ENCODE measurements at places on chromosomes 5 and 9.

- no peaks in the 10 kb centered on the region for H3K36me3 ChIP-seq
- peak; percentile 1 for DNase-seq
- H3K4me1 ChIP-seq = no peaks in the 10 kb centered on the region
- no peak overlapping the region for H3K4me3 ChIP-seq
- no peak overlapping the region for H3K27ac ChIP-seq
Measured at GRCh38 chr5:59923465-59923864, 29.9 kb upstream of the PDE4D start.

GRCh38 chr9:91159664-91160121 is 202.0 kb downstream of the AUH start:
- no peak for DNase-seq
- H3K4me3 ChIP-seq = no peak overlapping the region
- peaks cover 29% of the 10 kb centered on the region for H3K4me1 ChIP-seq
- no peaks in the 10 kb centered on the region for H3K36me3 ChIP-seq

DNA sequence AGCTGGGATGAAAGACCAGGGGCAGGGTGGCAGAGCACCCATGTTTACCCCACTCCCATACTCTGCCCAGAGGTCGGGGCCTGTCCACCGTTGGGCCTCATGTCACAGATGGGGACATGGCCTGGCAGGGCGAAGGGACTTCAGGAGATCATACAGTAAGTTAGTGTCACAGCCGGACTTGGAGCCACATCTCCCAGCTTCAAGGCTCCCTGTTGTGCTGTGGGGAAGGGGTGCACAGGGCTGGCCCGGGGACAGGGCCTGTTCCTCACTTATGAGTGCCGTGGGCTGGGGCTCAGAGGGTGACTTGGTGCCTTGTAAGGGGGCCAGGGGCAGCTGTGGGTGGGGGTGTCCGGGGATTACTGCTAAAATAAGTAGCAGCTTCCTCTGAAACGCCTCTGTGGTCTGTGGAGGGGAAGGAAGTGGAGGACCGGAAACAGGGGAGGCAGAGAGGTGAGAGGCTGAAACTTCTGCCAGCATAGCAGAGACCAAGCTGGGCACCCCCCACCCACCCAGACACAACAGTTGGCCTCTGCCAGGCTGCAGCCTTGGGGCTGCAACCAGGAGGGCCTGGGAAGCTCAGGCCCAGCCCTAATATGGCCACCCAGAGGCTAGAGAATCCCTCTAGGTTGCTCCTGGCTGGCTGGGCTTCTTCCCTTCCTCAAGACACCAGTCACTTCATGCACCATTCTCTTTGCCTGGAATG is 41.1 kb upstream of the NEK6 start:
- H3K36me3 ChIP-seq = no peaks in the 10 kb centered on the region

GRCh38 chr5:2505217-2505616 is 246.3 kb downstream of the IRX2 start:
- no peaks in the 10 kb centered on the region for H3K36me3 ChIP-seq
- H3K27me3 ChIP-seq = no peaks in the 10 kb centered on the region
- no peak overlapping the region for H3K4me3 ChIP-seq
- H3K27ac ChIP-seq = no peak overlapping the region

DNA sequence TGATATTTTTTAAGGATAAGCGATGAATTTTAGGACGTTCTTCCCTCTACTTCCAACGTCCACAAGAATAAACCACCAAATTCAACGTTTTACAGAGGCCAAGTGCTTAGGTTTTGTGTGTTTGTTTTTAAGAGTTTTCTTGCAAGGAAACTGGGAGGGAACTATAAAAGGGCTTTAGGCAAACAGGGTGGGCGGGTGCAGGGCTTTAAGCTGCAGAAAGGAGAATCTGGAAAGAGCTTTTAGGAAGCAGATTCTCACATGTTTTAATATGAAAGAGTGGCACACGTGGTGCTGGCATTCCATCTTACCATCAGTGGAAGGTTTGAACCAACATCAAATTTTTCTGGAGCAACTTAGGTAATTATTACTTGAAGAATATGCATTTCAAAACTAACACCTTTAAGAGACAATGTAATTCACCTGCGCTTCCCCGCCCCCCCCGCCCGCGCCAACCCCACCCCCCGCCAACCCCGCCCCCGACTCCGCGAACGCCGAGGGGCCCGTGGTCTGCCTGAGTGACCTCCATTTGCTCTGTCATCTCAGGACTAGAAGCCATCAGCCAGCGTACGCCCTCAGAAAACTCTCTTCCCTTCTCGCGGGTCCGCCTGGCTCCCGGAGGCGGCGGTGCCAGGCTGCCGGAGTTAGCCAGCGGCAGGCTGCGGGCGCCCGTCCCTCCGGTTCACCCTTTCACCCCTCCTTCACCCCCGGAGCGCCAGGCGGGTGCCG is 911 bp upstream of the PIK3R1 start:
- H3K27me3 ChIP-seq = no peaks in the 10 kb centered on the region
- no peaks in the 10 kb centered on the region for H3K36me3 ChIP-seq
- H3K4me1 ChIP-seq = peaks cover 7% of the 10 kb centered on the region
- H3K4me3 ChIP-seq = peak overlapping the region; percentile 86
- DNase-seq = no peak

GRCh38 chr5:6773342-6774035 is 60.3 kb downstream of the TENT4A start:
- no peak overlapping the region for H3K27ac ChIP-seq
- no peak for DNase-seq
- no peaks in the 10 kb centered on the region for H3K36me3 ChIP-seq
- H3K4me1 ChIP-seq = no peaks in the 10 kb centered on the region
- H3K27me3 ChIP-seq = no peaks in the 10 kb centered on the region

GRCh38 chr5:67518227-67518626 is 321.6 kb upstream of the CD180 start:
- H3K4me1 ChIP-seq = no peaks in the 10 kb centered on the region
- H3K36me3 ChIP-seq = no peaks in the 10 kb centered on the region
- H3K4me3 ChIP-seq = no peak overlapping the region
- no peaks in the 10 kb centered on the region for H3K27me3 ChIP-seq
- no peak for DNase-seq

DNA sequence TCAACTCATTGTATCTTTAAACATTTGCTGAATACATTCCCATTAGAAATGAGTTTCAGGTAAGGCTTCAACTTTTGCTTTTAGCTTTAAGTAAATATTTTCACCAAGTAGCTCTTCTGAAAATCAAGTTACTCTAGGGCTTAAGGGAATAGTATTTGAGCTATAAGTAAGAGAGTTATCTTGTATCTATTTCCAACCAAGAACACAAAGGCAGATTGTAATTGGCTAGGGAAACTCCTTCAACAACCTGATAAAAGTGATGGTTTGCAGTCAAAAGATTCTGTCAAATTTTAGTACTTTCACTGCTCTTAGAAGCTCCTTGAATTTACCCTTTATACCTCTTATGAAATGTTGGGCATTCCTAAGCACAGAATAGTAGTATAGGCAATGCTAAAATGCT is 13.0 kb downstream of the ELL2 start:
- no peaks in the 10 kb centered on the region for H3K36me3 ChIP-seq
- H3K27ac ChIP-seq = no peak overlapping the region
- H3K4me3 ChIP-seq = no peak overlapping the region
- no peaks in the 10 kb centered on the region for H3K27me3 ChIP-seq
- DNase-seq = no peak
- peaks cover 3% of the 10 kb centered on the region for H3K4me1 ChIP-seq

- H3K27ac ChIP-seq = no peak overlapping the region
Measured at GRCh38 chr5:7678030-7678429, 172.9 kb downstream of the CFAP90 start.

DNA sequence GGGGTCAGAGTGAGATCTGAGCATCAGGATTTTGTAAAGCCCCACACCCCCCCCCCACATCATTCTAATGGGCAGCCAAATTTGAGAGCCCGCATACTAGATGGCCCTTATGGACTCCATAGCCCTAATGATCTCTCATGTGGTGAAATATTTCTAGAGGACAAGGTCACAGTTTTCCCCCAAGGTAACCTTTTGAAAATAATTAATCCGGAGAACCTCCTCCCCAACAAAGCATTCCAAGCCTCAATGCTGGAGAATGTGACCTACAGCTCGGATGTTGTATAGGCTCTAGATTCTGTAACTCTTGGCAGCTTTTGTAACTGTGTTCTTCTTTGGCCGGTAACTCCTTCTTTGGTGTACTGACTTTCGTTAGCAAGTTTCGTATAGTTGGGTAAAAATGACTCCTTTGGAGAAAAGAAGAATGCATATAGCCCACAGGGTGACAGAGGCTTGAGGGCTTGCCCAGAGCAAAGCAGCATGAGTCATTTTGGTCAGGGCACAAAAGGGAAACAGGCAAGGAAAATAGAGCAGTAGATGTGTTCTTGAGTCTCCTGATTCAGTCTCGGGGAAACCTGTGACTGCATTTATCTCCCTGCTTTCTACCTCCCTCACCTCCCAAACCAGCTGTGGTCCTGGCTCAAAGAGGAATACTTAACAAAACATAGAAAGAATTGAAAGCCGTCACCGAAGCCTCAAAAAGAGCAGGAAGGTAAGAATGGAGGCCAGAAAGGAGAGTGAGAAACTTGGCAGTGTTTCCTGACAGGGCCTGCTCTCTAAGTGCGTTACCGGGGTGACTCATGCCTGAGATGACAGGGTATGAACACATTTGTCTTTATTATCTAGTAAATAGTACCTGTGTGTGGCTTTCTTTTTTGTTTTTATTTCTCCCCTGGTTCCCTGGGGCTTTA is 6.6 kb upstream of the XPA start:
- peak overlapping the region; percentile 26 for H3K4me3 ChIP-seq
- H3K36me3 ChIP-seq = no peaks in the 10 kb centered on the region
- peaks cover 17% of the 10 kb centered on the region for H3K4me1 ChIP-seq
- DNase-seq = peak; percentile 97

GRCh38 chr5:147791181-147791580 is 8.7 kb upstream of the JAKMIP2 start:
- H3K27ac ChIP-seq = no peak overlapping the region
- no peaks in the 10 kb centered on the region for H3K36me3 ChIP-seq
- no peak for DNase-seq
- H3K27me3 ChIP-seq = no peaks in the 10 kb centered on the region

GRCh38 chr5:16916262-16916878 is 19.7 kb downstream of the MYO10 start:
- H3K4me3 ChIP-seq = no peak overlapping the region
- no peaks in the 10 kb centered on the region for H3K36me3 ChIP-seq
- no peaks in the 10 kb centered on the region for H3K27me3 ChIP-seq
- peak overlapping the region; percentile 76 for H3K27ac ChIP-seq
- peaks cover 42% of the 10 kb centered on the region for H3K4me1 ChIP-seq

GRCh38 chr5:137751869-137752491 is 2.2 kb downstream of the HNRNPA0 start:
- H3K4me1 ChIP-seq = peaks cover 3% of the 10 kb centered on the region
- H3K27ac ChIP-seq = no peak overlapping the region
- H3K27me3 ChIP-seq = no peaks in the 10 kb centered on the region
- DNase-seq = peak; percentile 50

DNA sequence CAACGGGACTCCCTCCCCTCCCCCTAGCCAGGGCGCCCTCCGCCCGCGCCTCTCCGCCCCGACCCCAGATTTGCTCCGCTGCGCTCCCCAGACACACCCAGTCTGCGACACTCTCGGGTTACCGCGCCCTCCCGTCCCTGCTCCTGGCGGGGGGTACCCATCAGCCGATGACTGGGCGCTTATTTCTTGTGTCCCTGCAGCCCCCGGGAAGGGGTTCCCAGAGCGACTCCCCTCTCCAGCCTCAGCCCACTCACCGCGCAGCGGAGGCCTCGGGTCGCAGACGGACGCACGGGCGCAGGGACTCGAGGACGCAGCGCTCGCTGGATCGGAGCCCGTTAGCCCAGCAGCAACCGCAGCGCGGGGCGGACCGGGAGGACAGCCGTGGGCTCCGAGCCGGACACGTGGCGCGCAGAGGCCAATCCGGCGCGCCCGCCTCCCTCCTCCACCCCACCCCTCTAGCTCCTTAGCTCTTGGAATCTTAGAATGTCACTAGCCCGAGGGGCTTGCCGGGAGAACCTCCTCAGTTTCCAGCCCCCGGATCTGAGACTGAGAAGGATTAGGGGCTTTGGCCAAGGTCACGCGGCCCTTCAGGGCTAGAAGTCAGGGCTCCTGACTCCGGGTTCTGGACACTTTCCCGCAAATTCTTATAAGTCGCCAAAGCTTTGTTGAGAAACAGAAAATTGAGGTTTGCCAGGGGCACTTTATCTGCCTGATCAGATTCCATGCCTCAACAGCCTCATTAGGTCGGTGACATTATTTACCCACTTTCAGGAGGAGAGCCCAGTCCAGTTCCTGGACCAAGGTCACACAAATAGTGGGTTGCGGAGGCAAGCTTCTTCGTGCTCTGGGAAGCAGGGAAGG is at the start of gene ANXA6:
Gene ANXA6 (minus strand): TSS at position 354 of the 861 bp plus-strand sequence. CDS start 9,878 bp downstream, outside the sequence.
- peak within 1 kb of the TSS; percentile 83 for H3K4me3 ChIP-seq
- peak within 1 kb of the TSS; percentile 73 for H3K27ac ChIP-seq
- peaks cover 21% of the 10 kb centered on the region for H3K4me1 ChIP-seq
- H3K27me3 ChIP-seq = no peaks in the 10 kb centered on the region

DNA sequence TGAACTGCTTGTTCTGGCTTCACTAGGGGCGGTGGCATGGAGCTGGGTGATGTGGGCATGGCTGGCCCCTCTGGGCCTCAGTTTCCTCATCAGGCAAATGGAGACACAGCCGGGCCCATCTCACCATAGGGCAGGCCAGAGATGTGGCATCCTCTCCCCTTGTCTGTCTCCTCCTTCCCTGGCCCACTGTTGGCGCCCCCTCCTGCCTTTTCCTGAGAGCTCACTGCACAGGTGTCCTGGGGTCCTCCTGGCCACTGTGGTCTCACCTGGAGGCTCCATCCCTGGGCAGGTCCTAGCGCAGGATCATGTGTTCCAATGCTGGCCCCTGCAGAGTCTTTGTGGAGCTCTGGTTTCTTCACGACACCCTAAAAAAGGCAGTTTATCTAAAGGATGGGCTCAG is 53.5 kb downstream of the NEK6 start:
- peaks cover 23% of the 10 kb centered on the region for H3K4me1 ChIP-seq
- H3K36me3 ChIP-seq = peaks cover 13% of the 10 kb centered on the region
- H3K4me3 ChIP-seq = no peak overlapping the region
- no peaks in the 10 kb centered on the region for H3K27me3 ChIP-seq
- no peak overlapping the region for H3K27ac ChIP-seq

DNA sequence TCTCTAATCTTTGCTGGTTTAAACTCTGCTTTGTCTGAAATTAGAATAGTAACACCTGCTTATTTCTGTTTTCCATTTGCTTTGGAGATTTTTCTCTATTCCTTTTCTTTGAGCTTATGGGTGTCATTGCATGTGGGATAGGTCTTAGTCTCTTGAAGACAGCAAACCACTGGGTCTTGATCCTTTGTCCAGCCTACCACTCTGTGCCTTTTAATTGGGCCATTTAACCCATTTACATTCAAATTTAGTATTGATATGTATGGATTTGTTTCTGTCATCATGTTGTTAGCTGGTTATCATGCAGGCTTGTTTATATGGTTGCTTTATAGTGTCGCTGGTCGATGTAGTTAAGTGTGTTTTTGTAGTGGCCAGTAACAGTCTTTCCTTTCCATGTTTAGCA is 914.7 kb downstream of the MAT2B start:
- H3K4me3 ChIP-seq = no peak overlapping the region
- no peaks in the 10 kb centered on the region for H3K36me3 ChIP-seq
- H3K27me3 ChIP-seq = no peaks in the 10 kb centered on the region
- no peak overlapping the region for H3K27ac ChIP-seq
- DNase-seq = no peak
- H3K4me1 ChIP-seq = no peaks in the 10 kb centered on the region

DNA sequence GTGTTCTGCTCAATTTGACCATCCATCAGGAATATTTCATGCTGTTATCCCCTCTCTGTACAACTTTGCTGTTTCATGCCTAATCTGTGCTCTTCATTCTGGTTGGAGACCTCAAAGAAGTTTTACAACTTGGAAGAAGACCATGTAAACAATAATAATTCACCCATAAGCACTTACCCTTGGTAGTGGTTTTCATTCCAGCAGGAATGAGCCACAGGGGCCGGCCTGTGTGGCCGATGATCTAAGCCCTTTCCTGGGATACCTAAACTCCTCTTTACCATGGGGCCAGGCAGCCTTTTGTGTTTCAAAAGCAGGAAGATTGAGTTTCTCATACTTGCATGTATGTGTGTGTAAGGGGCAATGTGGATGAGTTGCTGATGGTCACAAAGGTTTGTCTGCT is 165.0 kb downstream of the FGF1 start:
- no peaks in the 10 kb centered on the region for H3K36me3 ChIP-seq
- H3K27ac ChIP-seq = no peak overlapping the region
- H3K4me1 ChIP-seq = peaks cover 8% of the 10 kb centered on the region
- H3K27me3 ChIP-seq = no peaks in the 10 kb centered on the region
- peak; percentile 51 for DNase-seq
